ENCODE measurements at places on chromosomes 6 and 20.

DNA sequence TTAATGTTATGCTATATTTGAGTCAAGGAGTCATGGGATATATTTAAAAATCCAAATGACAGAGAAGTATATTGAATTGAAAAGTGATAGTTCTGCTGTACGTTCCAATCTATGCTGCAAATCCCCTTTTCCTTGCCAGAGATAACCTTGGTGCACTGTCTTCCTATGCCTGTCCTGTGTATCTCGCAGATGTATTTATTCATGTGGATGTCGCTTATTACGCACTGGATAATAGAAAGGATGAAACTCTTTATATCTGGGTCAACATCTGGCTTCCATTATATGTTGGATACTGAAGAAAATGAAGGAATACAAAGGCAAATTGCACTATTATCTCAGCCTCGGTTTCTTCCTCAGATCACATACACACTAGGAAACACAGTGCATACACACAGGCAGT, 331.3 kb downstream of the BCKDHB start:
- DNase-seq, result no peak

GRCh38 chr20:11130554-11131166, 456.9 kb upstream of the JAG1 start:
- no peak for DNase-seq

DNA sequence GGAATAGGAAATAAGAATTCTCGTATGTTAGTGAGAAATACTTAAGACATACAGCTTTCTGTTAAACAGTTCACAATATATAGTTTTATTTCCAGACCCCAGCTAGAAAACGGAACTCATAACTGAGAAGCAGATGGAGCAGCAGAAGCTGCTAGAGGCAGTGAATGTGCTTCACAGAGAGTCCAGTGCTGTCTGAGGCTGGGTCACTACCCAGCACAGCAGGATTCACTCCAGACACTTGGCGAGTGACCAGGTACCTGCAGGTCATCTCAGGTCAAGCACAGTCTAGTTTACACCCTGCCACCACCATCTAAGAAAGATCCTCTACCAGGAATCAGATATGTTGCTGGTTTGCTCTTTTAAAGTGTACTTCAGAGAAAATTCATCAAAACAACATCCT, 243.1 kb upstream of the RAB32 start:
- DNase-seq, result no peak

DNA sequence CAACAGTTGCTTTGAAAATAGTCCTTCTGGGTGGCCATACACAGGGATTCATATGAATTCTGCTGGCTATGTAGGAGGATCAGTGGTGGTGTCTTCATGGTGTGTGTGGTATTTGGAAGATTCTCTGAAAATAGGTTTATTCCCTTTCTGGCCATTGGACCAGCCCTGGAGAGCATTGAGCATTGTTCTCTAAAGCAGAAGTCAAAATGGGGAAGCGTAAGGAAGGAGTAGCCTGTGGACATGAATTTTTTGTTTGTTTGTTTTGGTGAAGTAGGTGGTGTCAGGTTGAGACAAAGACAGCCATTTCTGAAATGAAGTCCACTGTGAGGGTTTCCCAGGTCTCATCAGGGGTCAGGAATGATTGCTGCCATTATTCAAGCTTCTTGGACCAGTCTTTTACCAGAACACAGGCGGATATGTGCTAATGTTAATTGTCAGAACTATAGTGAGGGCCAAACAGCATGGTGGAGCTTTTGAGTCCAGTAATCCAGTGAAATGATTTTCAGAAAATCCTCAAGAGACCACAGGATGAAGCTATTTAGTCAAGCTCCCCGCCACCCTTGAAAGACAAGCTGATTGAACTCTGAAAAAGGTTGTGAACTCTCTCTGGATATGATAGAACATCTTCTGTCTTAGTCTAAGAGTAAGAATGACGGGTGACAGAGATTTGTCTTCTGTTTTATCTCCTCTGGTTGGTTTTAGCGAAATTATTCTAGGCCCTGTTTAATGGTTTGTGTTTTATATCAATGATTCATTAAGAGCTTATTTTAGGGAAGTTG, 60.0 kb downstream of the DNAH8 start:
- DNase-seq, result peak; percentile 54

- DNase-seq, result peak; percentile 31
Measured at GRCh38 chr6:135675862-135676261, 175.6 kb upstream of the PDE7B start.

- DNase-seq, result no peak
Measured at GRCh38 chr6:139538366-139538765, 163.9 kb upstream of the CITED2 start.

DNA sequence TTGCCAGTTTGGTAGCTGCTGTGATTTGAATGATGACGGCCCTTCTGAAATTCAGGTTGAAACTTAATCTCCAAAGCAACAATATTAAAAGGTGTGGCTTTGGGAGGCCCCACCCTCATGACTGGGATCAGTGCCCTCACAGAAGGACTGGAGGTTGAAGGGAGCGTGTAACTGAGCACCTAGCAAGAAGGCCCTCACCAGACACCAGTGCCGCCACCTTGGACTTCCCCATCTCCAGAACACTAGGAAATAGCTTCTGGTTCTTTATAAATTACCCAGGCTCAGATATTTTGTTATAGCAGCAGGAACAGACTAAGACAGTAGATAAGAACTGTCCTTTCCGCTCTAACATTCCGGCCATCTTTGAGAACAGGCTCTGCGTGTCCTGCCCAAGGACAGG, 243.1 kb downstream of the DLL1 start:
- DNase-seq, result peak; percentile 27

GRCh38 chr20:53099856-53100255, 127.7 kb downstream of the TSHZ2 start:
- DNase-seq, result no peak

All from inflammatory macrophage treated with lipopolysaccharide for 1 hour (primary cell).